ENCODE measurements at places on chromosomes 7 and 10.

DNA sequence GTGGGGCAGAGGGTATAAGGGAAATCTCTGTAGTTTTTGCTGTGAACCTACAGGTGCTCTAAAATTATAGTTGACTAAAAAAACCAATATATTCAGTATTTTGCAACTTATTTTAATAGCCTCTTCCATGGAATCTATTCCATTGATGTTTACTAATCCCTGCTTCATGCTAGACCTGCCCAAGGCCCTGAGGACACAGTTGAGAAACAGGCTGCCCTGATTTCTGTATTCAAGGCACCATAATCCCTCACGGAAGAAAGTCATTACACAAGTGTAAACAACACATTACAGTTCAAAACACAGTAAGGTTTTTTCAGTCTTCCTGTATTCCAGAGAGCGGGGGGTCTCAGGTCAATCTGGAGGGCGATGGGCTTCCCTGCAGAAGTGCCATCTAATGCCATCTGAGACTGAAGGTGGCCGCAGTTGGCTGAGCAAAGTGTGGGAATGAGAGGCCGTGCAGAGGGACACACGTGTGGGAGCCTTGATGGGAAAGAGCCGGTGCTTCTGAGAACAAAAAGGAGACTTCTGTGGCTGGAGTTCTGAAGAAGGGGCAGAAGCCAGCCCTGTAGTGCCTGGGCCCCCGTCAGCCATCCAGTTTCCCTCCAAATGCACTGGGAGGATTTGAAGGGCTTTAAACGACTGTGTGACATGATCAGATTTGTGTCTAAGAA lies 146.9 kb downstream of the PTPN20 start:
- DNase-seq = no peak

GRCh38 chr7:102036958-102037357 lies 219.5 kb downstream of the CUX1 start:
- DNase-seq = no peak

DNA sequence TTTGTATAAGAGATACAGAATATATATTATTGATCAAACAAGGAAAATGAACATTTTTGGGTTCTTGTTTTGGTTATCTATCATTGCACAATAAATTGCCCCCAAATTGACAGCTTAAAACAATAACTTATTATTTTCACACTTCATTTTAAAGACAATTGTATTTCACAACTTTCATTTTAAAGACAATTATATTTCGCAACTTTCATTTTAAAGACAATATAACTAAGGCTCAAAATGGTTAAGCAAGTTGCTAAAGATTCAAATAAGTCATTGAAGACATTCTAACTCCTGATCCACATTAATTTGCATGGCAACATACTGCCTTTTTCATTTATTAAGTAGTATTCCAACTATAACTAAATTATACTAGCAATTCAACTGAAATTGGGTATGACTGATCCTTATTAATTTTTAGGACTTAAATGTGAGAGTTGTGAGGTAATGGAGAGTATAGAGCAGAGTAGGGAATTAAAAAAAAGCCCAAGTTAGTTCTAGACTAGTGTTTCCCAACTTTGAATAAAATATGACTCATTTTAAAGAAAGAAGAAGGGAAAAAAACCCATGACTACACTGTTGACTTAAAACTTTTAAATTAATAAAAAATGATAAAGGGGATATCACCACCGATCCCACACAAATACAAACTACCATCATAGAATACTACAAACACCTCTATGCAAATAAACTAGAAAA lies 9.9 kb upstream of the STEAP2 start:
- no peak for DNase-seq

- DNase-seq = no peak
Measured at GRCh38 chr7:55770778-55771177, 91.8 kb downstream of the SEPTIN14 start.

DNA sequence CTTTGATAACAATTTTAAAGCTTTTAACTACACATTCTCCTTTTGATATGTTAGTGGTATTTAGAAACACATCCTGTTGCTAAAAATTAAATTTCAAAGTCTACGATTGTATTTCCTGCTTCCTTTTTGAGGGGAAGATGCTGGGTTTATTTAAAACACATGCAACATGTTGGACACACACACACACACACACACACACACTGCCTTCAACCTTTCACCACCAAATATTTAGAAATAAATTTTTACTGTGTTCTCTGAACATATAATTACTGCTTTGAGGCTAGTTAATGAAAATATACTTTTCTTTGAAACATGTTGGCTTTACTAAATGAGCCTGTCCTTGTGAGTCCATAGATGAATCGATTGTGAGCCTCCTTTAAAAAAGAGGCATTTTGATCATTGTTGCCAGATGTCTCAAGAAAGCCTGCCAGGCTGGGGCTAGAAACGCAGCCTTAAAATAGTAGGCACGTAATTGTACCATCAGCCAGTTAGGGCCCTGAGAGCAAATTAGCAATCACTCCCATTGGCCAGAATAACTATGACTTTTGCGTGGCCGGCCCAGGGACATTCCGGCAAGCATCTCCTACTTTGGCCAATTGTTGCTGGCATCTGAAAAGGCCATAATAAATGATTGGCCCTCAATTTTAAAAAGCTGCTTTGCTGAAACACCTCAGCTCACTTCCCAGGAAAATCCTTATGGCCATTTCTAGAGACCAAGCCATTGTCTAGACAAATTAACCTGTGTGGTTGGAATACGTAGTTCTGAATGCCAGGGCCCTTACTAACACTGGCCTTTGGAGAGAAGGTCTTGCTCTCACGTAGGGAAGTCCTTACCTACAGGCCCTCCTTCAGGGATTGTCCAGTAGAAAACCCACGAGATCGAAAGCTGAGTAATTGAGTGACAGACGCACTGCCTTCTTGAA lies 9.9 kb upstream of the TEX36 start:
- no peak for DNase-seq

DNA sequence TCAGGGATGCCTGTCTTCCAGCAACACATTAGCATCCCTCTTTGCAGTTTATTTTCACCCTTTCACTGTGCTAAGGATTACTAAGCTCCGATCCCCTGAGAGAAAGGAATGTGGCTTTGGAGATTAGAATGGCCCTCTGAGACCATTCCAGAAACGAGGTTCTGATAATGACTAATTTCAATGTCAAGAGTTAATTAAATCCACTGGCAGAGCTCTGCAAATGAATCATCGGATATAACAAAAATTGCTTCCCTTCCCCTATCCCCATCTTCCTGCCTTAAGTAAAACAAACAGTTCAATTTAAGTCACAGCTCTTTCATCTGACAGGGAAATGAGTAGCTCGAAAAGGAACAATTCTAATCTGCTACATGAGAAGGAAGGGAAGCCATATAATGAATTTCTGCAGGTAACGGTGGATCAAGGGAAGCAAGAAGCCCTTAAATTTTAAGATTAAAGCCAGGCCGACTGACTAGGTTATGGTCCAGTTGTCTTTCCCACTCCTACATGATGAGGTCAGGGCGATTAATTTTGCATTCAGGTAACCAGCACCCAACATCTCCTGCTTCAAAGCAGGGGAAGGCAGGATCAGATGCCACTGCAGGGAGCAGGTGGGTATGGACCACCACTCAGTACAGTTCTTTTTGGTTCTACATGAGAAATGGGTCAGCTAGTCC lies 50.5 kb downstream of the MALSU1 start:
- DNase-seq = no peak

DNA sequence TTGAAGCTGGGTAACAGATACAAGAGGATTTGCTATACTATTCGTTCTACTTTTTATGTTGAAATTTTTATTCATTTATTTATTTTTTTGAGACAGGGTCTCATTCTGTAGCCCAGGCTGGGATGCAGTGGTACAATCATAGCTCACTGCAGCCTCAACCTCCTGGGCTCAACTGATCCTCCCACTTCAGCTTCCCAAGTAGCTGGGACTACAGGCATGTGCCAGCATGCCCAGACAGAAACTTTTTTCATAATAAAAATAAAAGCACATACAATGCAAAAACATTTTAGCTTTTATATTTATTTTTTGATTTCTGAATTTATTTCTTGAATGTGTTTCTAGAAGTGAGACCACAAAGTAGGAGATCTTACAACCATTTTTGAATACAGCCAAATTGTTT lies 71.2 kb downstream of the FANK1 start:
- no peak for DNase-seq

DNA sequence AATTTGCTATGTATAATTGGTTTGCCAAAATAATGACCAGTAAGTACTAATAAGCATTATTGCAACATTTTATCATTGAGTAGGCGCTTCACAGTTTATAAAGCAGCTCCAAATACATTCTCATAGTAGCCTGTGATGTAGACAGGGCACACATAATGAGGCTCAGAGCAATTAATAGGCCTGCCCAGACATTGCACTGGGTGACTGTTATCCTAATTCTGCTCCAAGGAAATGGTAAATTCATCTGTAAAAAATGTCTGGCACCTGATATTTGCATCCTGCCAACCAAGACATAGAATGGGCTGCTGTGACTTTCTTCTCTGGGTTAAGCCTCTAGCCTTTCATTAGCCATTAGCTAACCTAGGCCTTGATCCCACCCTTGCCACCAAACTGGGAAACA lies 97.6 kb downstream of the SEM1 start:
- no peak for DNase-seq

GRCh38 chr7:45138433-45139267 lies 18.9 kb upstream of the RAMP3 start:
- no peak for DNase-seq

DNA sequence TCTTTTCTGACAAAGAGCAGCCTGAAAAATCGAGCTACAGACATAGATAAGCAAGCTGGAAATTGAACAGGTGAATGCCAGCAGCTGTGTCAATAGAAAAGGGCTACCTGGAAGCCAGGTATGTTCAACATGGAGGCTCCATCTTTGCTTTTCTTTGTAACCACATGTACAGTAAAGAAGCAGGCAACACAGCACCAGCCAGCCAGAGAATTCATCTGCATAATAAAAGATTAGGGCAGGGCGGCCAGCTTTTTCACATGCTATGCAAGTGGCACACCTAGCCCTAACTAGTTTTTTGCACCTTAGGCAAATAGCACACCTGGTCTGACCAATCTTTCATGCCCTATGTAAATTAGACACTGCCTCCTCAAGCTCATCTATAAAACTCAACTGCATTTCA lies 25.7 kb downstream of the COG5 start:
- DNase-seq = no peak

GRCh38 chr10:79252971-79253370 lies 94.3 kb upstream of the PPIF start:
- no peak for DNase-seq

DNA sequence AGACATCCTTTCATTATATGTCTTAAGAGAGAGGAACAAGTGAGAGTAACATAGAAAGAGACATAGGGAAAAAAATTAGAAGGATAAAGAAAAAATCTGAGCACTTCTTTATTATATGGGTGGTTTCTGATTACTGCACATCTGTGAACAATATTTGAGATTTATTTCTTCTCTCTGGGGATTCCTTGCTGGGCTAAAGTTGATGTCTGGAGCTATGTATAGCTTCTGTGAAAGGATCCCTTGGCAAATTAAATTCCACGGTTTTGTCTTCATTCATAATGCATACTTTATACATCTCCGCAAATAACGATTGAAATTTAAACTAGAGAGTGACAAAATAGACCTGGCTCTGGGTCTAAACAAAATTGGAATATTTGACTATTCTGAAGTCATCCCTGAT lies 232.2 kb upstream of the CTBP2 start:
- DNase-seq = no peak

GRCh38 chr10:88073682-88074081 lies 210.3 kb downstream of the PTEN start:
- no peak for DNase-seq

GRCh38 chr7:138164804-138165203 lies 88.5 kb downstream of the AKR1D1 start:
- no peak for DNase-seq

GRCh38 chr7:102107474-102108104 lies 179.1 kb upstream of the SH2B2 start:
- DNase-seq = no peak

- DNase-seq = no peak
Measured at GRCh38 chr10:37220866-37221265, 95.5 kb downstream of the ANKRD30A start.

GRCh38 chr7:129437190-129437589 lies 3.0 kb downstream of the STRIP2 start:
- no peak for DNase-seq

- no peak for DNase-seq
Measured at GRCh38 chr10:35605191-35605590, at the start of gene GJD4. TSS of gene GJD4 (plus strand) at chr10:35605341. CDS start at chr10:35605568, 227 bp downstream.

DNA sequence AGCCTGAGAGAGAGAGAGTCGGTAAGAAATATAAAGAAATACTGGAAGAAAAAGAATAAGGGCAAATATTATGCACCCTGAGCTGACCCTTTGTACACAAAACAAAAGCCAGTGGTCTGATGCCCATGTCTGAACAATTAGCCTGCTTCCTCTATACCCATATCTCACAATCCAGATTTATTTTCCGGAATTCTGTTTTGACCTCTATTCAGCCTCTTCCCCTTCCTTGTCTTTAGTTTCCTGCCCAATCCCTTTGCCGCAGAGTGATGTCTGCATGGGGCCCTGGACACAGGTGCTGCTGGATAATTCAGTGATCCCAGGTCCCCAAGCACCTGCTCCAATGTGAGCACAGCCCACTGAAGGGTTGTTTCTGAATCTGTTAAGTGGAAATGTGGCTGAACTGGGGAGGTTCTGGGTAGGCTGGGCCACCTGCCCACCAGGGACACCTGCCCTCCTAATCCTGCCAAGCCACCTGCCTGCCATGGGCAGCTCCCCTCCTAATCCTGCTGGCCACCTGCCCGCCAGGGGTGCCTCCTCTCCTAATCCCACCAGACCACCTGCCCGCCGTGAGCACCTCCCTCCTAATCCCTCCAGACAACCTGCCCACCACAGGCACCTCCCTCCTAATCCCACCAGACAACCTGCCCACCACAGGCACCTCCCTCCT lies 23.0 kb downstream of the ADGRA1 start:
- no peak for DNase-seq

DNA sequence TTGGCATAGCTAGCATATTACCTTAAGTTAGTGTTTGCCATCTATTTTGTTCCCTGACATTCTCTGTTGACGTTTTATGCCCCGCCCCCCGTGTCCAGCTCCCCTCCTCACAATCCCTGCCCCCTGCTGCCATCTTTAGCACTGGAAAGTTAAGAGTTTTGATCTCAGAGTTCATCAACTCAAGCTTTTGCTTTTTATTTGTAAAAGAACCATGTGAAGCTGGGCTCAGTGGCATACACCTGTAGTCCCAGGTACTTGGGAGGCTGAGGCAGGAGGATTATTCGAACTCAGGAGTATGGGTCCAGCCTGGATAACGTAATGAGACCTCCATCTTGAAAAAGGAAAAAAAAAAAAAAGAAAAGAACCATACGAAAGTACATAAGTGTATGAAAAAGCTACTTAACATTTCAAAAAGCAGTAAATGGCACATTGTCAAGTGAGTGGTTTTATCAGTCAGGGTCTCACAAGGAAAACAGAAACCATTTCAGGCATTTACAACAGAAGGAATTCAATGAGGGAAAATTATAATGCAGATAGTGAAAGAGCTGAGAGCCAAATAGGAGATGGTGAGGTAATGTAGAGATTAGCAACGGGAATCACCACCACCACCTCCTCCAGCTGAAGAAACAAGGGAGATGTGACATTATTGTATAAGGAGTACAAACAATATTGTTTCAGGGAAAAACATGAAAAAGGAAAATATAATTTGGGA lies 64.9 kb downstream of the MCU start:
- no peak for DNase-seq

- no peak for DNase-seq
Measured at GRCh38 chr10:60388116-60388625, 1.5 kb downstream of the ANK3 start.
